Naive thymus-derived CD8-positive, alpha-beta T cell (primary cell): ENCODE measurements at places on chromosomes 2 and 18.

DNA sequence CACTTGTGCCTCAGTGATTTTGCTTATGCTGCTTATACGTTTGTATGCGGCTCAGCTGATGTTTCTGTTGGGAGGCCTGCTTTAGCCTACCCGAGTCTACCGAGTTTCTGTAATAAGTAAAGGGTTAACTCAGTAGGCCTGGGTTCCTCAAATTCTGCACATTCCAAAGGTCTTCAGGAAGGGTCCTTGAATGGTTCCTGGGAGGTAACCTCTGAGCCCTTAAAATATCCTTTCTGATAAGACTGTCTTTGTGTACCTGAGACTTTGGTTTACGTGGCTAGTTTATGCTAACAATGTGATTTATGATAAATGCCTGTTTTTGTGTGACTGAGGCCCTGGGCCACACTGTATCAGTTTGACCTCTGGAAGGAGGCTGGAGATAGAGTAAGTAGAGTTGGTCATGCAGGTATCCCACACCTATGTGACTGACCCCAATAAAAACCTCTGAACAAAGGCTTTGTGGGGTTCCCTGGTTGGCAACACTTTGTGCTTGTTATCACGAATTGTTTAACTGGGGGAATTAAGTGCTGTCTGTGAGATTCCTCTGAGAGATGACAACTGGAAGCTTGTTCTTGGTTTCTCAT is 18.9 kb upstream of the PNPT1 start:
- DNase-seq: no peak

- no peak for DNase-seq
Measured at GRCh38 chr2:96831679-96832078, 12.1 kb downstream of the ANKRD23 start.

DNA sequence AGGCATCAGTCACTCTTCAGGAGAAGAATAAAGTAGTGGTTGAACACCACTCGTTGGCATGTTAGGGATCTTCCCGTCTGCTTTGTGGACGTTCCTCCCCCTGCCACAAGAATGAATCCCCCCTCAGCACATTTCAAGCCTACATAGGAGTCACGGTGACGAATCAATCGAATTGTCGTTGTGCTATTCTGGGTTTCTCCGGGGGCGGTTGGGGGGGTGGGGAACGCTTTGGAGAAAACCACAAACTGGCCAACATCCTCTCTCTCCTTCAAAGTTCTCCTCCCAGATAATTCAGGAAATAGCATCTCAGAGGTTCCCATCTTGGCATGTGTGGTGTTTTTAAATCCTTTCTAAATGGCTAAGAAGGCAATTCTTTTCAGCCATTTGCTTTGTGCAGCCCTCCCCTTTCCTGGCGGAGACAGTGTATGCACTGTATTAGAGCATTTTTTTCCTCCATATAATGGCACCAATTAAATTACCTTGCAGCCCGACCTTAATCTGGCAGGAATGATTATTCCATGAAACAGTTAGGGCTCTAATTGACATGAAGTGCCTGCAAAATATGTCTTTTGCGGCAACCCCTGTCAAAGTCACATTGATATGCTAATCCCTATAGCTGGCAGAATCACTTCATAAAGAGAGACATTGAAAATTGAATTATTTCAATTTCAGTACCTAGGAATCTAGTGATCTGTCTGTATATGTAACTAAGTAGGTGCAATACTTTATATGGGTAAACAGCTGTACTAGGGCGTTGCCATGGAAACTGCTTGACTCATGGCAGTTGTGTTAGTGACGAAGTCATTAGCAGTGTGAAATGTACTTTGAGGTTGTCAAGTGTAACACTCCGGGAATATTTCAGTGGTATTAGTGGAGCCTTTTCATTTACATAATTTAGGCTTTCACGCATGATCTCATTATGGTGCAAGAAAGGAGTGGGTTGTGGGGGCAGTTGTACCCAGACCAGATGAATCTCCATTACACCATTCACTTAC is 323.4 kb upstream of the SLC14A2 start:
- no peak for DNase-seq

GRCh38 chr18:70197844-70198243 is 7.6 kb downstream of the RTTN start:
- DNase-seq: no peak

GRCh38 chr2:125070726-125071505 is 1045.8 kb downstream of the CNTNAP5 start:
- no peak for DNase-seq
